ENCODE measurements at places on chromosomes 5 and 9.

DNA sequence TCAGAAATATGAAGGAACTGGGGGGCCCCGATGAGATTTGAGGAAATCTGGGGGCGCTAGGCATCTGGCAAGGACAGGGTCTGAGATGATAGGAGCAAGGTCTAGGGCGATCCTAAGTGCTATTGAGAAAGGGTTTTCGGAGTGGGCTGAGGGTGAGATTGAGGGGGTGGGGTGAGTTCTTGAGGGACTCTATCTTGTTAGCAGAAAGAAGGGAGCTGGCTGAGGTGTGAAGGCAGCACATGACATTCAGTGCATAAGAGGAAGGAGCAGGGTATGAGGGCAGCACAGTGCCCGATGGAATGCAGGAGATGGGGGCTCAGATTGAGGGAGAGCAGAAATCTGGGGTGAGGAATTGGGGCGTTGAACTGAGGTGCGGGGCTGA lies 640 bp downstream of the TRIM32 start:
- no peak for DNase-seq

DNA sequence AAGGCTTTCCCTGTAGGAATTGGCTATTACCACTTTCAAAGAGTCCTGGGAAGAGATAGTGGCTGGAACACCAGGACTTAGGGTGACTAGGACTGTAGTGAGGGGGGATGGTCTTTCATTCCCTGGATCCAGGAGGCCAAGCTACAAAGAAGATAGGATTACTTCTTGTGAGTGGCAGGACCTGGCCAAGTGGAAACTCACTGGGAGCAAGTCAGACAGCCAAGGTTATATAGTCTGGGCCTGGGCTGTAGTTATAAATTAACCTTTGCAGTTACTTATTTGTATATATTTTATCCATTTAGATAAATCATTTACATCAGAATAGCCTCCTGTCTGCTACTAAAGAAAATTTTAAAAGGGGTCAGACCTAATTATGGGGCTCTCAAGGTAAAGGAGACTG lies 124.3 kb downstream of the TLR4 start:
- no peak for DNase-seq

DNA sequence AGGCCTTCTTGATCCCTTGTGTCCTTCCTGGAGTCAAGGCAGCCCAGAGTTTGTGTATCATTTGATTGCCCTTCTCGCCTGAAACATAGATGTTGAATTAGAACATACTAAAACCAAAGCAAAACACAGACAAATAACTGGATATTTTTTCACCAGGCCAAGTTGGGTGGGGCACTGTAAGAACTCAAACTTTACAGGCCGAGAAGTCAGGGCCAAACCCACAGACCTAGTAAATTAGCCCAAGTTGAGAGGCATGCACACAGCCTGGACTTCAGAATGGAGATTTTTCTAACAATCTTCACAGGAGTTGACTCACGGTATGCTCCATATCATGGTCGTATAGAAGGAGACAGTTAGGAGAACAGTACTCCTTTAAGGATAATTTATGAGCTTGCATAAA lies 121.7 kb downstream of the PIK3R1 start:
- DNase-seq = no peak

GRCh38 chr5:97550164-97550563 lies 367.1 kb upstream of the RIOK2 start:
- no peak for DNase-seq

DNA sequence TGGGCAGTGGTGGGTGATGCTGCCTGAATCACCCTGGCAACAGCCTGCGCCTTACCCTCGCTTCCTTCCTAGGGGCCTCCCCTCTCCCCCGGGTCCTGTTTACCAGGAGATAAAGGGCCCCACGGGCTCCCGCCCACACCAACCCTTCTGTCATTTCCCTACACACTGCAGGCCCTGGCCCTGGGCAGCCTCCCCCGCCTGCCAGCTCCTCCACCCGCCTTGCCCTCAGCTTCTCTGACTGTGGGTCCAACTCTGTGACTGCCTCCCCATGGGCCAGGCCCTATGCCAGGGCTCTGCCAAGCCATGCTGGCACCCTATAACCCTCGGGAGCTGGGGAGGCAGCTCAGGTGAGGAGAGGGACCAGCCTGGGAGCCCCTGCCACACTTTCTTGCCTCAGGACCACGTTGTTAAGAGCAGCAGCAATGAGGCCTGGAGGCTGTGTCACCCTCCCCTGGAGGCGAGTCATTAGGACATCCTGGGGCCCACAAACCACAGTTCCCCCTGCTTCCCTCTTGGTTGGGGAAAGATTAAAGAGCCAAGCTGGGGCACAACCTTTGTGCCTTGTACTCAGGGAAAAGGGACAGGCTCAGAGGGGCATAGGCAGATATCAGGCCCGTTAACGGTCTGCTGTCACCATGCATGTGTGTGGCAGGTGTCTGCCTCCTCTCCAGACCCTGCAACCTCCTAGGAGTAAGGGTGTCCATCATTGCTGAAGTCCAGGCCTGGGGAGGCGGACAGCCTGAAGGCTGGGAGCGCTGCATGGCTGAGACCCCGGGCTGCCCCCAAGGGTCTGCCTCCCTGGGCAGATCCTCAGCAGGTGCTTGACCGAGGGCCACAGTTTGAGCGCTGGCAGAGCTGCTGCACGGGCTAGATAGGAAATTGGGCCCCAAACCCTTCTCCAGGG lies 2.8 kb downstream of the MGAT4B start:
- DNase-seq = no peak

GRCh38 chr5:59133764-59134261 lies 550.9 kb downstream of the RAB3C start:
- DNase-seq = no peak

GRCh38 chr5:172423379-172424110 lies 30.8 kb downstream of the SH3PXD2B start:
- DNase-seq = no peak

DNA sequence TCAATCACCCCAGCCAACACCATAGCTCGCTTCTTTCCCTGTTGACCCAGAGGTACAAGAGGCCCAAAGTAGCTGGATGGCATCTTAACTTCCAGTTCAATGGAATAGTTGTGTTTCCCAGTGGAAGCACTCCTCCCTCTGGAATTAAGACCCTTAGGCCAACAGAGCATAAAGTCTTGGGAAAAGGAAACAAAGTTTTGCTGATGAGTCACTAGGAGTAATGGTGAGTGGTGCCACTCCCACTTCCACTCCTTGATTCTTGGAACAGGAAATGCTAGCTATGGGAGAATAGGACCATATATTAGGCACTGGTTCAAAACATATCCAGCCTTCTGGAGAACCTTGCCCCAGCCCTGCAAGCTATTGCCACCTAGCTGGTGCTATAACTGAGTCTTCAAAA lies 44.7 kb upstream of the LMX1B start:
- DNase-seq = no peak

DNA sequence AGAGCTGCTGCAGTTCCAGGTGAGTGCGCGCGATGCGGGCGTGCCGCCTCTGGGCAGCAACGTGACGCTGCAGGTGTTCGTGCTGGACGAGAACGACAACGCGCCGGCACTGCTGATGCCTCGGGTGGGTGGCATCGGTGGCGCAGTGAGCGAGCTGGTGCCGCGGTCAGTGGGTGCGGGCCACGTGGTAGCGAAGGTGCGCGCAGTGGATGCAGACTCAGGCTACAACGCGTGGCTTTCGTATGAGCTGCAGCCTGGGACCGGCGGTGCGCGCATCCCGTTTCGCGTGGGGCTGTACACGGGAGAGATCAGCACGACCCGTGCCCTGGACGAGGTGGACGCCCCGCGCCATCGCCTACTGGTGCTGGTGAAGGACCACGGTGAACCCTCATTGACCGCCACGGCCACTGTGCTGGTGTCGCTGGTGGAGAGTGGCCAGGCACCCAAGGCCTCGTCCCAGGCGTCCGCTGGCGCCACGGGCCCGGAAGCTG lies 2.0 kb downstream of the PCDHA3 start:
- no peak for DNase-seq

DNA sequence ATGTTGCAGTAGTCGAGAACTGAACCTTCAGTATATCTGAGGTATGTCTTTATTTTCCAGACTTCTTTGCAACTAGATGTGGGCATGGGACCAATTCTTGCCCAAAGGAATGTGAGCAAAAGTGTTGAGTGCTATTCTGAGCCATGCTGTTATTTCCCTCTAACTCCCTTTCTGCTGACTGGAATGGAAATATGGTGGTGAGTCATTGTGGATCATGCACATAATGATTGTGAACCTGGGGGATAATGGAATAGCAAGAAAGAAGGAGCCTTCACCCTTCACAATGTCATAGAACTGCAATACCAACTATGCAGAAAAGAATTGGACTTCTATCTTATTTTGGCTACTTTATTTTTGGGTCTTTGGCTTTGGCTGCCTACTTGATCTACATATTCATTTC lies 10.3 kb upstream of the DOCK2 start:
- DNase-seq = no peak

GRCh38 chr9:100577776-100578448 lies at the start of gene CAVIN4:
Gene CAVIN4 (plus strand): TSS chr9:100578079. CDS start chr9:100578144, 65 bp downstream.
- DNase-seq = no peak

DNA sequence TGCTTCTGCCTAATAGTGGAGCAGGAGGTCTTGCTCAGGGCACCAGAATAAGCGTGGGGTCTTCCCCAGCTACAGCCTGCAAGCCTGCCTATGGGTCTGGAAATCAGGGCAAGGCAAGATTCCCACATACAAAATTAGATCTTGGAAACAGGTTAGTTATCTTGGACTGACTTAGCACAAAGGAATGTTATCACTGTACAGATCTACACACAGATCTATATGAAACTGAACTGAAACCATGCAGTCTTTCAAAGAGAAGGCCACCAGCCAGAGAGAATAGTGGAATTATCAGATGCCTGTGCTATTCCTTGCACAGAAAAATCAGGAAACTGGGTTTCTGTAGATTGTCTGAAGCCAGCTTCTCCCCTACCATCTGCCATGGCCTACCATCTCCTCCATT lies 585.7 kb downstream of the ACTL7B start:
- DNase-seq = no peak

Data from GM12891 (cell line).